Urinary bladder (tissue), 4 donors: ENCODE measurements at places on chromosomes 2 and 18. TPM values are rescaled to one million over a fixed set of nuclear protein-coding genes. Genes with fewer than 3 reads are reported as not detected.

CFAP210 gene
- not detected for total RNA-seq

ATP8B1 gene
- total RNA-seq: 79.6 TPM

IL1F10 gene
- not detected for total RNA-seq

DSC3 gene
- total RNA-seq: 9.4 TPM

CDH7 gene
- 5.6 TPM for total RNA-seq

MEIS1 gene
- 213 TPM for total RNA-seq

ACTR3 gene
- total RNA-seq: 151 TPM

IL1RL1 gene
- 12.8 TPM for total RNA-seq

SRD5A2 gene
- 16.2 TPM for total RNA-seq

EHBP1 gene
- 145 TPM for total RNA-seq

BOLL gene
- total RNA-seq: 0.11 TPM

APLF gene
- total RNA-seq: 15.9 TPM
